Brain (organoid and tissue), 16 donors: ENCODE measurements at places on chromosomes 2 and 18.
A peak's percentile ranks its signal among the peaks of the same experiment; 100 is the strongest.

DNA sequence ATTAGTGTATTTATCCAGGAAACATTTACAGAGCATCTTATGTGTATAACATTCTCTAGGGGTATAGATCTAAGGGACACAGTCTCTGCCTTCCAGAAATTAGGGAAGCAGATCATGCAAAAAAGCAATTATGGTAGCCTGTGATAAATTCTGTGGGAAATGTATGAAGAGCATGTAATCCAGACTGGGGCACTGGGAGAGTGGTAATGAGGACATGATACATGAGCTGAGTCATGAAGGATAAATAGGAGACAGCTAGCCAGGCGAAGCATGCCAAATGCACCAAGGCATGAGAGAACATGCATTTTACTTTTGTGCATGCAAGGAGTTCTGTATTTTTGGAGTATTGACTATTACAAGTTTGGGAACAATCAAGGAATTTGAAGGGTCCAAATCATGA is 8.9 kb upstream of the RPRM start:
- DNase-seq, result no peak

- no peak for DNase-seq
Observed at GRCh38 chr2:129237966-129238725, 741.3 kb upstream of the RAB6C start.

- DNase-seq, result no peak
Observed at GRCh38 chr2:16464641-16465040, 201.0 kb downstream of the CYRIA start.

- no peak for DNase-seq
Observed at GRCh38 chr2:47493317-47494035, 90.5 kb downstream of the MSH2 start.

DNA sequence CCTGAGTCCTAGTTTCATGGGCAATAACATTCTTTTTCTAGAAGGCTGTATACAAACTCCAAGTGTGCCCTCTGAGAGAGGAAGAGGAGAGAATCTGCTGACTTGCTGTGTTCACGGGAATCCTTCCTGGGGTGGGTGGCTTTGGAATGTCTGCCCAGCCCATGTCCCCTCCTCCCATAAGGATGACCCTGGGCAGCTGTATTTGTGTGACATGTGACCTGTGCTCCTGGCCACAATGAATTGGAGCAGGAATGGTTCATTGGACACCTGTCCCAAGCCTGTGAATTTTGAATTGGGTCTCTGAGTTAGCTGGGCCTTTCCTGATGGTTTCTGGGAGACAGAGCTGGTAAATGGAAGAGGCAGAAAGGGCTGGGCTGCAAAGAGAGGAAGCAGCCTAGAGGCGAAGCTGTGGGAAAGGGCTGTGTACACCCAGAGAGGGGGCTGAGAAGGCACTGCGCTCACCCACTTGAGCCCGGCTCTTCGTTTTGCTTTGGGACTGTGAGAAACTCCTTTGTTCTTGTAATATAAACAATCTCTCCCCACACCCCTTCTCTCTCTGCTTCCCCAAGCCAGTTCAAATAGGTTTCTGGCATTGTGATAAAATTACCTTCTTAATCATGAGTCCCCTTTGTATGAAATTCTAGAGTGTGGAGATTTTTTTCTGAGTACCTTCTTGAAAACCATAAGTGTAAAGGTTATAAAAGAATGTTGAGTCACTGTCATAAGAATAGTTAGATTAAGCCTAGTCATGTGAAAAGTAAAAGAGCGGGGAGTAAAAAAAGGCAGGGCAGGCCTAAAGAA is 49.8 kb downstream of the SLC4A5 start:
- DNase-seq, result no peak

DNA sequence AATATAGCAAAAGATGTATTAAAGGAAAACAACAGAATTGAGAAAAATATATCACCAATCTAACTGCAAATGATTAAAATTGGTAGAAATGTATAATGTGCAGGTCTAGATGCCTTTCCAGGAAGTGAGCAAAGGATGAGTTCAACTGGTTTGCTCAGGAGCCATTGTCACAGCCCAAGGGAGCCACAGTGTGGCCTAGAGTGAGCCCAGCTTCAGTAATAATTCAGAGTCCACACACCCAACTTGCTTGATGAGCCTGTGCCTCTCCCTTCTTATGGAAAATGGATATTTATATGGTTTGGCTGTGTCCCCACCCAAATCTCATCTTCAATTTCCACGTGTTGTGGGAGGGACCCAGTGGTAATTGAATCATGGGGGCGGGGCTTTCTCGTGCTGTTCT is 92.2 kb upstream of the ASAP2 start:
- DNase-seq, result no peak

- no peak for DNase-seq
Observed at GRCh38 chr2:237353215-237353614, 60.7 kb downstream of the COL6A3 start.

GRCh38 chr2:75729861-75730260 is 19.1 kb upstream of the GCFC2 start:
- DNase-seq, result peak; percentile 81

DNA sequence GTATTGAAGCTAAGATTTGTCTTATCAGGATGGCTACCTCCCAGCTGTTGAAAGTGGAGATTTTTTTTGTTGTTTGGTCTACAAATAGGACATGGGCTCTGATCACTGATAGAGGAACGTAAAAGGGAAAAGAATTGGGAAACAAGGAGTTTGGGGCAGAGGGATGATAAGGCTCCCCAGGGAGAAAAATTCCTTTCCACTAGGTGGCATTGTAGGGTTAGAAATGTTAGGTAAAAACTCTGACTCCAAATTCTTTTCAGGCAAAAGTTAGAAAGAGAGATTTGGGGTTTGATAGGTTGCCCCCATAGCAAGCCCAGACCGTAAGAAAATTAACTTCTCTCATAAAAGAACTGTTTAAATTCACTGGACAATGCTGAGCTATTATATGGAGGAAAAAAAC is 19.8 kb downstream of the CMPK2 start:
- DNase-seq, result no peak

DNA sequence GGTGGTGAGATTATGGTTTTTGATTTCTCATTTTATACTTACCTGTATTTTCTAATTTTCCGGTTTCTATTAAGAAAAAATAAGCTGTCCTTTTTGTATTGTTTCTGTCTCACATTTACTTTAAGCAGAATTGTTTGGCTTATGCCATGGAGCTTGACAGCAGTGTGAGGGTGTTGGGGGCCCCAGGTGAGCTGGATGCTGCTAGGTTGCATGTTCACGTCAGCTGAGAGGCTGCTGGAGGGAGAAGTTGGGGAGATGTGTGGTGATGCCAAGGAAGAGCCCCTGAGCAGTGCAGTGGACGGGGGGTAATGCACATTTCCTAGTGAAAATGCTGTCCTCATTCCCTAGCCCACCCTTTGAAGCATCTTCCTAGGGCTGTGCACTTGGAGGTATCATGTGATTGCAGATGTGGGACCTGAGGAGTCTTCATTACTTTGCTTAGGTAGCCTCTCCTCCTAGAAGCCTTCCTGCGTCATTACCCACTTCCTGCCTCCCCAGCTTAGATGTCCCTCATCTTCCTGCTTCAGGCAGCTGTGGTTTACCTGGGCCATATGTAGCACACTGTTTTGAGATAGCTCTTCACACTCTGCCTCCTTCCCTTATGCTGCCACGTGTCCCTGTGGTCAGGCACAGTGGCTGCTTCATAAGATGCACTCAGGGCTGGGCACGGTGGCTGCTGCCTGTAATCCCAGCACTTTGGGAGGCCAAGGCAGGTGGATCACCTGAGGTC is 16.2 kb downstream of the ATG16L1 start:
- DNase-seq, result no peak
